Fibroblast of gingiva (primary cell): ENCODE measurements at places on chromosomes 1 and 21.
A peak's percentile ranks its signal among the peaks of the same experiment; 100 is the strongest.

DNA sequence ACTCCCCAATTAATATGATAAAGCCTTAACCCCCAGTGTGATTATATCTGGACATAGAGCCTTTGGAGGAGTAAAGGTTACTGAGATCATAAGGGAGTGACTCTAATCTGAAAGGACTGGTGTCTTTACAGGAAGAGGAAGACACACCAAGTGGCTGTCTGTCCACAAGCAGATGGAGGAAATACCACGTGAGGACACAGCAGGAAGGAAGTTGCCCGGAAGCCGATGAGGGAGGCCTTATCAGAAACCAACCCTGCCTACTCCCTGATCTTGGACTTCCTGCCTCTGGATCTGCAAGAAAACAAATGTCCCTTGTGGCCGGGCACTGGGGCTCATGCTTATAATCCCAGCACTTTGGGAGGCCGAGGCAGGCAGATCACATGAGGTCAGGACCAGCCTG is 110.3 kb upstream of the CHRM3 start:
- no peak for DNase-seq

- no peak for DNase-seq
These were observed 76.1 kb downstream of the OLFM3 start for GRCh38 chr1:101920577-101920976.

- no peak for DNase-seq
These were observed 141.0 kb downstream of the CLIC6 start for GRCh38 chr21:34809822-34810221.

- no peak for DNase-seq
These were observed 2.0 kb upstream of the ST3GAL3 start for GRCh38 chr1:43705334-43705733.

- DNase-seq = peak; percentile 41
These were observed 1.4 kb upstream of the RGS2 start for GRCh38 chr1:192807211-192808162.

- no peak for DNase-seq
These were observed 39.4 kb upstream of the PPIH start for GRCh38 chr1:42618866-42619265.

DNA sequence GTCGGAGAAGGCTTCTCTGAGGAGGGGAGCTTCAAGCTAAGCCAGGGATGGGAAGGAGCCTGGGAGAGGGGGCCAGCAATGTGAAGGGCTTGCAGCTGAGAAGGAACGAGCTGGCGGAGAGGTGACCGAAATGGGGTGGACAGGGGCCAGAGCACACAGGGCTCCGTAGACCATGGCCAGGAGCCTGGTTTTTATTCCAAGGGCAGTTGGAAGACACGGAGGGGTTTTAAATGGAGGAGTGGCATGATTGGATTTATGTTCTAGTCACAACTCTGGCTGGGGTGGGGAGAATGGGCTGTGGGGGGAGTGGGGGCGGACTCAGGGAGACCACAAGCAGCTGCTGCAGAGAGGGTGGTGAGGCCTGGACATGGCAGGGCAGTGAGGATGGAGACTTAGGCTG is 5.1 kb upstream of the EPS8L3 start:
- DNase-seq = no peak

DNA sequence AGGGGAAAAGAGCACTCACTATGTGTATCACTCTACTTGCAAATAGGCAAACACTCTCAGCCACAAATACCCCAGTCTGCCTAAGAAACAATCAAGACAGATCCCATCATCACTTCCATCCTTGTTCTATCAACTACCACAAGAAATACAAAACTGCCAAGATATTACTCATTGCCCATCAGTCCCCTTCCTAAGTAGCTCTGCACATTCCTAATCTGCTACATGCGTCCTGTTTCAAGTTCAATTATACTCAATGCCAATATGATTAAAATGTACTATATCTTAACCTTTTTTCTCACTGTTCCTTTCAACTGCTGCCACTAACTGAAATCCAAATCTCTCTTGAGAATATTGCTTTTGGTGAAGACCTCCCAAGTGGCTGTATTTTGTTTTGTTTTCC is 1688.4 kb downstream of the PLA2G4A start:
- DNase-seq = no peak

- peak; percentile 0 for DNase-seq
These were observed 719.0 kb downstream of the RWDD3 start for GRCh38 chr1:95953015-95953414.

DNA sequence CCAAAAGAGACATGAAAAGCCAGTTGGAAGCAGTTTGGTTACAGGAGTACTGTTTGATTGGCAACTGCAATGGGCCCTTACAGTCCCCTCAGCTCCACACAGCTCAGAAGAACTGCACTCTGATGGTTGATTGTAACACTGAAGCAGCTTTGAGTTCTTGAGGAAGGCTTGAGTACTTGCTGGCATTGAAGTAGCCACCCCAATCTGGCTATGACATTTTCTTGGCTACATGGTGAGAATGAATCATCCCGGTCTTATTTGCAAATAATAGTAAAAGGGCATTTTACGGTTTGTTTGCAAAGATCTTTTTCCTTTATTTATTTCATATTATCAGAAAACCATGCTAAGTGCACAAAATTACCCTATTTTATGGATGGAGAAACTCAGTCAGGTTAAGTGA is 159.7 kb upstream of the BEND5 start:
- DNase-seq = peak; percentile 15

DNA sequence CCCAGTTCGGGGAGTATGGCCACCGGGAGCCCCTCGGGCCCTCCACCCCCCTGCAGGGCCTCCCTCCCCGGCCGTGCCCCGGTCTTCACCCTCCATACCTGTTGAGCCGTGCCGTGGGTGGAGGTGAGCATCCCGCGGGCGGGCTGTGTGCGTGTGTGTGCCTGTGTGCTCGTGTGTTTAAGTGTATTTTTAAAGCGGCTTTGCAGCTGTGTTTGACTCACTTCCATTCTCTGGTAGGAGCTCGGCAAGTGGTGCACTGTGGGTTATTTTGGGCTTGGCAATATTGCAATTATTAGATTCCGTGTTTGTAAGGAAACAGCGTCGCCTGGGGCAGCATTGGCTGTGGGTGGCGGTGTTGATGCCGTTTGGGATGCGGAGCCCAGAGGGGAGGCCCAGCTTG is 20.3 kb upstream of the PLCH2 start:
- DNase-seq = peak; percentile 7

- no peak for DNase-seq
These were observed 4.4 kb downstream of the CHIT1 start for GRCh38 chr1:203225071-203225470.

DNA sequence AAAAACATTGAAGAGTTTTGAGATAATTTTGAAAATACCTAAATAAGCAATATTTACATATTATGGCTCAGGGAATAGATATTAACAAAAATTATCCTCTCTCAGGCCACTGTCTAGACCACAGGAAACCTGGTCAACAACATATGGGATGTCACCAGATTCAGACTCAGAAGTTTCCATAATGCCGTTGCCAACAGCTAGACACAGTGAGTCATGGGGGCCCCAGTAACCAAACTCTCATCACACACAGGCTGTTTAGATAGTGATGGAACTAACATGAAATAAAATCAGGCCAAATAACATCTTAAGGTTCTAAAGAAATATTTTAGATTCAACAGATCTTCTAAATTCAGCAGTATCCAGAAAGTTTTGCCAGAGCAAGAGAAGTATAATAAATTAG is 681.7 kb upstream of the ADAMTS5 start:
- peak; percentile 79 for DNase-seq

DNA sequence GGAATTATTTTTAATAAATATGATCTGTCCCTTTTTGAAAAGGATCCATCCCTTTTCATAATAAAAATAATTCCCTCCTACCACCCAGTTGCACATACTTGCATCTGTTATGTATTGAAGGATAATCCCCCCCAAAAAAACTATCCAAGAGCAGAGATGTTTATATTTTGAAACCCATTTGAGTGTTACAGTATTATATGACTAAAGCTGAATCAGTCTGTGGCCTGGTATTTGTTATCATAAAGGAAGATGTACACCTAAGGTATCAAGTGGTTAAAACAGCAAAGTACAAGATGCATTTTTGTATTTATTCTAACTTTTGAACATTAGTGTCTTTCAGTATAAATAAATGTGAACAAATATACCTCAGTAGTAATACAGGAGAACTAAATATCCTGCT is 12.7 kb upstream of the TGFB2 start:
- no peak for DNase-seq

- DNase-seq = peak; percentile 87
These were observed 98.0 kb upstream of the C1orf105 start for GRCh38 chr1:172322219-172323061.

- no peak for DNase-seq
These were observed 4.7 kb downstream of the CHI3L1 start for GRCh38 chr1:203181586-203182386.

DNA sequence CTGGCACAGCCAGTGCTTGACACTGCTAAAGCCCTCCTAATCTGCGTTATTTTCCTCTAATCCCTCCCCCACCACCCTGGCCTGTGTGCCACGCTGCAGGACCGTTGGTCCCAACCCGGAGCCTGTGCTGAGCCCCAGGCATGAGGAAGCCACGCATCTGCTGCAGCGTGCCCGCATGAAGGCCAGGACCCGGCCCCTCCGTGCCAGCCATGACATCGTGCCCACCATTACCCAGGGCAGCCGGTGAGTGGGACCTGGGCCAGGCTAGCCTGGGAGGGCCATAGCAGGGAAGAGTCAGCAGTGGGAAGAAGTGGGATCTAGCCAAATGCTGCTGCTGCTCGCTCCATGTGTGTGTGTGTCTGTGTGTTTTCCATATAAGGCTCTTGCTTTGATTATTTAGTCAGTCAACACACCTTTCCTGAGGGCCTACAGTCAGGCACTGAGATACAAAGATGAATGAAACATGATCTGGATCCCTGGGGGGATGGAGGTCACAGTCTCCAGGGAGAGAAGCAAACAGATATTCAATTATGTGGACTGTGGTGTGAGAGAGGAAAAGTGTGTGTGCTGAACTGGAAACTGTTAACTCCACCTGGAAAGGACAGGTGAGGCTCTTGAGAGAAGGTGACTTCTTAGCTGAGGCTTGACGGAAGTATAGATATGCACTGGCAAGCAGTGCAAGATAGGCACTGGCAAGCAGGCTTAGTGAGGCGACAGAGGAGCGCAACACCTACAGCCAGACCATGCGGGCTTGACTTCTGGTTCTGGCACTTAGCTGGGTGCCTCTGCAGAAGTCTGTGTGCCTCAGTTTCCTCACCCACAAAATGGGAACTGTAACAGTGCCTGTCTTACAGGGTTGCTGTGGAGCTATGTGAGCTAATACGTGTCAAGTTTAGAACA is 15.9 kb downstream of the KIAA1614 start:
- no peak for DNase-seq

GRCh38 chr1:198443365-198444233 is 96.9 kb downstream of the ATP6V1G3 start:
- DNase-seq = peak; percentile 91

DNA sequence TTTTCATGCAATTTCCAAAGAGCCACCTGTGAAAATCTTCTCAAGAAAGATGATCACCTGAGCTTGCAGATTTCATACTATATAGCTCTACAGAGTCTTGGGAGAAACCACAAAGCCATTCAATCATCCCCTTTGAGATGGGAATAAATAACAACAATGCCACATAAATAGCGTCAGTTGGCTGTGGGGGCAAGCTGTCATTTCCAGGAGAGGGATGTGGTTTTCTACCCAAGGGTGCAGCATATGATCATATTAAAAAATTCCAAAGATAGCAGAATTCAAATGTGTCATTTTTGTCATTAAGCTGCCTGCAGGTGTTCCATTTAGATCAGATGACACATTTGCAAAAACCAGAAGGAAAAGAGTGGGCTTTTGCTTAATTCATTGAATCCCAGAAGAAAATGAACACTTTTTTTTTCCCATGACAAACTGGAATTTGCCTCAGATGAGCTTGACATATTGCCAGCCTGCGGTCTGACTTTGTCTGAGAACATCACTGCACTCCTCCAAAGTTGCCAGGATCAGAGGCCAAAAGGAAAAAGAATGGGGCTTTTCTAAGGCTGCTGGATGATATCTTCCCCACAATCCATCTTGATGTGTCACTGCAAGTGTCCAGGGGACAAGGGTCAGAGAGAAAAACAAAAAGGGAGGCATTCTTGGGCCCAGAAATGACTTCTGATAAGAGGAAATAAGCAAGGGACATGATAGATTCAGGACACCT is 314.1 kb upstream of the USP25 start:
- peak; percentile 4 for DNase-seq

- DNase-seq = peak; percentile 78
These were observed 2.6 kb downstream of the E2F2 start for GRCh38 chr1:23528250-23528978.

GRCh38 chr1:179798864-179799516 is 55.9 kb downstream of the FAM163A start:
- no peak for DNase-seq

DNA sequence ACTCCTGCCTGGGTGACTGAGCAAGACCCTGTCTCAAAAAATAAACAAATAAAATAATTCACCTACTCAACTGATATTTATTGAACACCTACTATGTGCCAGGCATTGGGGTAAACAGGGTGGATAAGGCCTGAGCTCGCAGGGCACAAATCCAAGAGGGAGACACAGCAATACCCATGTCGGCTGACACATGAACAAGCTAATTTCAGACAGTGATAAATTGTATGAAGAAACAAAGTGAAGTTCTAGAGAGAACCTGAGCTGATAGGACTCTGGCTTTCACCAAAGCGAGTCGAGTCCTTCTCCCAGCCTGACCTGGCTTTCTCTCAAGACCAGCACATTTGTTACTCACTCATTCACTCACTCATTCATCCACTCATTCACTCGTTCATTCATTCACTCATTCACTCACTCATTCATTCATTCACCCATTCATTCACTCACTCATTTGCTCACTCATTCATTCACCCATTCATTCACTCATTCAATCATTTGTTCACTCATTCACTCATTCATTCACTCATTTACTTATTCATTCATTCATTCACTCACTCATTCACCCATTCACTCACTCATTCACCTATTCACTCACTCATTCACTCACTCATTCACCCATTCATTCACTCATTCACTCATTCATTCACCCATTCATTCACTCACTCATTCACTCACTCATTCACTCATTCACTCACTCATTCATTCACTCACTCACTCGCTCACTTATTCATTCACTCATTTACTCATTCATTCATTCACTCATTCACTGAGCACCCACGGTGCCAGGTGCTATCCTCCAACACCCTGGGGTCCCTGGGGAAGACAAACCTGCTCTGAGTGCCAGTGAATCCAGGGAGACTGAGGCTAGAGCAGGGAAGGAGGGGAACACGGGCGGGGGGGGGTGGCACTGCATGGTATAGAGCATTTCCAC is 37.4 kb upstream of the CASZ1 start:
- DNase-seq = no peak

DNA sequence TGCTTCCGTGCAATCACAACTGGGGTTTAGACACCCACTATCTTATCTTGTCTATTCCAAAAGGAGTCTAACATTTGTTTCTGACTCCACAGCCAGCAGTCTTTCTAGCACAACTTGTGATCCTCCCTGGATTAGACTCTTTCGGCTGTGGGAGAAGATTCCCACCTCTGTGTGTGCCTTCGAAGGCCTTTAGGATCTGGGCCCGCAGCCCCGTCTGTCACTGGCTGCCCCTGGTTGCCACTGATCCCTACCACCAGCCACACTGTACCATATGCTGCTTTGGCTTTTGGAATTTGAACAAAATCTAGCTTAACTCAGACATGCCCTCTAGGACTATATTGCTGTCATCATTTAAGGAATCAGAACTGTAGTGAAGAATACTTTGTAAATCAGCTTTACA is 18.0 kb downstream of the NTPCR start:
- DNase-seq = no peak
